ENCODE measurements at places on chromosomes 4 and X. TPM values are rescaled to one million over a fixed set of nuclear protein-coding genes. Genes with fewer than 3 reads are reported as not detected.

The UCP1 gene
- not detected for total RNA-seq

The PARM1 gene
- total RNA-seq, result not detected

The TRIM75 gene
- total RNA-seq, result not detected

The IL13RA1 gene
- 0.04 TPM for total RNA-seq

The EXOC1L gene
- total RNA-seq, result not detected

The SSX2B gene
- not detected for total RNA-seq

The LRCH2 gene
- total RNA-seq, result not detected

The SRPX2 gene
- not detected for total RNA-seq

DNA sequence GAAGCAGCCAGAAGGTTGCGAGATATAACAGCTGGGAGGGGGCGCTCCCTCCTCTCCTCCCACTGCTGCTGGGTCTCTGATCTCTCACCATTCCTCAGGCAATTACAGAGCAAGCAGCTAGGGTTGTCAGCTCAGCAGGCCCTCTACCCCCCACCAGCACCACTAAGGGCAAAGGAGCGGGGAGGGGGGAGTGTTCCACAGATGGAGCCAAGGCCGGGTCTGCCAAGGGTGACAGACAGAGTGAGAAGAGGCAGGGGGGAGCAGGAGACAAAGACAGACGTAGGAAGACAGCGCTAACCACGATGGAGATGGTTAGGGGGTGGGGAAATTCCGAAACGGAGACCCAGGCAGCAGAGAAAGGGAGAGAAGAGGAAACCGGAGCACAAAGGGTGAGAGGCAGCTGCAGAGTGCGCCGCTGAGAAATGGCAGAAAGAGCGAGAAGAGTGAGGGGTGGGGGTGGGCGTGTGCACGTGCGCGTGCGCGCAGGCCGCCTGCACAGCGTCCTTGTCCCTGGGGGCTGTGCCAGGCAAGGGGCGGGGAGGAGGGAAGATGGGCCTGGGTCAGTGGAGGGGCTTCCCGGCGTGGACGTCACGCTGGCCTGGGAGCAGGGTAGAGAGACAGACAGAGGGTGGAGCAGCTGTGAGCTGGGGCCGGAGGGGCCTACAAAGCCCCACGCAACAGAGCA lies 6.9 kb downstream of the L1CAM start:
- no peaks in the 10 kb centered on the region for H3K36me3 ChIP-seq
- no peak overlapping the region for H3K4me3 ChIP-seq
- DNase-seq, result no peak
- peaks cover 23% of the 10 kb centered on the region for H3K4me1 ChIP-seq
- H3K27me3 ChIP-seq, result peaks cover 26% of the 10 kb centered on the region

GRCh38 chr4:81811562-81812293 lies 340.0 kb upstream of the RASGEF1B start:
- no peak overlapping the region for H3K27ac ChIP-seq
- no peaks in the 10 kb centered on the region for H3K4me1 ChIP-seq
- no peaks in the 10 kb centered on the region for H3K36me3 ChIP-seq
- H3K4me3 ChIP-seq, result no peak overlapping the region
- DNase-seq, result no peak

DNA sequence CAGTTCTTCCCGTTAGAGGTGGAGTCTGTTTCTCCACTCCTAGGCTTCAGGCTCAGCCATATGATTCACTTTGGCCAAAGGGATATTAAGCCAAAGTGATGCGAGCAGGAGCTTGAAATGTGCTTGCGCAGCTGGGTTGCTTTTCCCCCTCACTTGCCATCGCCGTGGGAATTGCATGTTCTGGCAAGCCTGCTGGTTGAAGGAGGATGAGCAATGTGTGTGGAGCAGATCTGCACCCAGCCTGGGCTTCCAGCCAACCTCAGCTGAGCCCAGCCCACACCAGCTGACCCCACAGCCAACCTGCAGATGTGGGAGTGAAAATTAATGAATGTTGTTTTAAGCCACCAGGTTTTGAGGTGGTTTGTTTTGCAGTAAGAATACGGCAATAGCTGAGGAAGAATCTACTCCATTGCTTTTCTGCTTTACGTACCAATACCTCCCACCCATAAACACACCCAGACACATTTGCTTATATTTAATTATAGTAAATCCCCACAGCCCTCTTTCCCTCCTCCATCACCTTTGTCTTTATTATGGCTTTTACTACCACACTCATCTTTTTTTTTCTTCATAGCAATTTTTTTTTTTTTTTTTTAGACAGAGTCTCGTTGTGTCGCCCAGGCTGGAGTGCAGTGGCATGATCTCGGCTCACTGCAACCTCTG lies 132.8 kb upstream of the FUNDC1 start:
- no peaks in the 10 kb centered on the region for H3K4me1 ChIP-seq
- no peak for DNase-seq
- no peaks in the 10 kb centered on the region for H3K27me3 ChIP-seq

DNA sequence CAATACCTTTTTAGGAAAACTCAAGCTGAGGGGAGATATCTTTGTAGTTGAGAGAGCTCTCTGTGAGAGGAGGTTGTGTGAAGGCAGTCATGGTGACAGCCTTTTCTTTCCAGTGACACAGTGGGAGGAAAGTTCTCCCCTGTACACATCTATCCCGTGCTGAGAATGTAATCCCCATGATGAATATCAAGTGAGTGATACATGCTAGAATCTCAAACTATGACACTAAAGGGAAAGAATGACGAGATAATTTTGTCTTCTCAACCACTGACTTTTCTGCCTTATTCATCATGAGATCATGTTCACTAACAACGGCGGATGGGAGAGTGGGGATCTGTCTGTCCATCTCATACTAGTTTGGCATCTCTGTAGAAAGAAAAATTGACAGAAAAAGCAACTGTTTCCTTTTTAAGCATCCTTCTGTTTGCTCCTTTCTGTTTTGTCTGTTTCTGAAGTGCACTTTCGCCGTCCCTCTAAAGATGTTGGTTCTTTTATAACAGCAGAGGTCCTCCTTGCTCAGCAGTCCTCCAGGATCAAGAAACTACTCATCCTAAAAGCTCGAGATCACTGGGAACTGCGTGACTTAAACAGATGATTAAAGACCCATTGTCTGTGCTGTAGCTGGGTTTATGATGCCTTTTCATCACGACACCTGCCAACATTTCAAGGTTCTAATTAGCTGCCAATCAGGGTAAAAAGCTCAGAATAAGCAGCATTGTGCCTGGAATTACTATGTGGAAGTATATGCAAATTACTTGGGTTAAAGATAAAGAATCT lies 137.6 kb downstream of the DCK start:
- H3K36me3 ChIP-seq, result no peaks in the 10 kb centered on the region
- H3K4me3 ChIP-seq, result no peak overlapping the region
- no peak for DNase-seq
- no peaks in the 10 kb centered on the region for H3K27me3 ChIP-seq
- H3K4me1 ChIP-seq, result no peaks in the 10 kb centered on the region

DNA sequence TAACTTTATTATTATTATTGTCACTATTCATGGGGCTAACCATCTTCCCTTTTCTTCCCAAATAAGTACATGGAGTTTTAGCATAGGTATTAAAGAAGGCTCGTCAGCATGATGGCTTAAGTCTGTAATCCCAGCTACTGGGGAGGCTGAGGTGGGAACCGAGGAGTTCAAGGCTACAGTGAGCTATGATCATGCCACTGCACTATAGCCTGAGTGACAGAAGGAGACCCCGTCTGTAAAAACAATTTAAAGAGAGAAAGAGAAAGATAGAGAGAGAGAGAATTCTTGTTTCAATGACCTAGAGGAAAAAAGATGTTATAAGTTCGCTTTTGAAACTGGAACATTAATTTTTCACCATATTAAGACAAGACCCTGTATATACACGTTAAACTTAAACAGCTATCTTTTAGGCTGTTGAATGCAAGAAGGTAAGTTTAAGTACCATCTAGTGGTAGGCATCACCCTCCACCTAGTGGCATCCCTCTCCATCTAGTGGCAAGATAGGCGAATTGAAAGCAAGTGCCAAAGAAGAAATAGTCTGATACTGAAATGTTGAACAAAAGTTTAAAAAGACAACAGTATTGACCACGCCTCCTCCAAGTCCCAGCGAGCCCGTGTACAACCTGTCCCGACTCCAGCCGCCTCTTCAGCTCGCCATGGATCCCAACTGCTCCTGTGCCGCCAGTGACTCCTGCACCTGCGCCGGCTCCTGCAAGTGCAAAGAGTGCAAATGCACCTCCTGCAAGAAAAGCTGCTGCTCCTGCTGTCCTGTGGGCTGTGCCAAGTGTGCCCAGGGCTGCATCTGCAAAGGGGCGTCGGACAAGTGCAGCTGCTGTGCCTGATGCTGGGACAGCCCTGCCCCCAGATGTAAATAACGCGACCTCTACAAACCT lies 26.0 kb upstream of the YTHDC1 start:
- H3K36me3 ChIP-seq, result peaks cover 1% of the 10 kb centered on the region
- H3K4me3 ChIP-seq, result peak overlapping the region; percentile 60
- H3K27ac ChIP-seq, result no peak overlapping the region

DNA sequence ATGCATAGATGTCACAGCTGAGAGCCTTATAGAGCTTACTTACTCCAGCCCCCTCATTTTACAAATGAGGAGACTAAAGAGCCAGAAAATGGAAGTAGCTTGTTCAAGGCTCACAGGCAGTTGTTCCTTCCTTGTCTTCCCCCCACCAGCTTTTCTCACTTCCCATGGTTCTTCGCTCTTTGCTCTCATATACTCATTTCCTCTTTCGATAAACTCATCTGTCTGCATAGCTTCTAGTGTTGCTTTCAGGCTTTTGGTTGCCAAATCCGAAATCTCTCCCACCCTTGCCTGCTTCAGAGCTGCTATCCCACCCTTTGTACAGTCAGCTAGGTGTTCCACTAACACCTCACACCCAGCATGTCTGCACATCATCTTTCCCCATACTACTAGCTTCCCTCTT lies 25.0 kb upstream of the GJB1 start:
- peak overlapping the region; percentile 91 for H3K27ac ChIP-seq
- no peak for DNase-seq
- peak overlapping the region; percentile 91 for H3K4me3 ChIP-seq
- H3K36me3 ChIP-seq, result no peaks in the 10 kb centered on the region

DNA sequence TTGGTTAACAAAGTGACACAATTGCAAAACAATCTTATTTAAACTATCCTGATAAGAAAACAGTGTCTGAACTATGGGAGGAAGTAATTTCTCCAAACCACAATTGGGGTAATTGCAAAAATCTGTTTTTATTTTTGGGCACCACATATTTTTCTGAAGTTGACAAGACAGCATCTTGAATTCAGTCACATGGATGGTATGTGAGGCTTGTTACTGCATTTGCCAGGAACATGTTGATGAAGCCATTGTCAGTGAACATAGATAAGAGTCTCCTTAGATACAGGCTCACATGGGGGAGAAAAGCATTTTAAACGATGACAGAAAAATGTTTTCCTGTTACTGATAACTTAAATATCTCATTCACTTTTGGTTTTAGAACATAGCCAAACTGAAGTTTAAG lies 5.5 kb upstream of the USP53 start:
- DNase-seq, result no peak
- H3K36me3 ChIP-seq, result no peaks in the 10 kb centered on the region
- no peak overlapping the region for H3K4me3 ChIP-seq

- no peaks in the 10 kb centered on the region for H3K4me1 ChIP-seq
- no peaks in the 10 kb centered on the region for H3K36me3 ChIP-seq
- no peak overlapping the region for H3K4me3 ChIP-seq
- no peaks in the 10 kb centered on the region for H3K27me3 ChIP-seq
- no peak for DNase-seq
These were observed 1285.4 kb downstream of the PCDH18 start for GRCh38 chr4:136246876-136247275.

- no peak overlapping the region for H3K27ac ChIP-seq
- H3K4me1 ChIP-seq, result no peaks in the 10 kb centered on the region
- no peak for DNase-seq
These were observed 647.0 kb upstream of the AADAT start for GRCh38 chr4:170736710-170737109.

All from activated CD4-positive, alpha-beta T cell treated with anti-CD3 and anti-CD28 coated beads, Interleukin-2, amount 10 ng/mL, durations not matched to agents 7 days and 5 days (primary cell).